Hair follicle dermal papilla cell (primary cell): ENCODE measurements at places on chromosomes 11 and 22. TPM values are rescaled to one million over a fixed set of nuclear protein-coding genes. Genes with fewer than 3 reads are reported as not detected.

CARD18 gene
- not detected in 2 replicates for total RNA-seq

HEPN1 gene
- total RNA-seq: not detected in 2 replicates

OR8A1 gene
- total RNA-seq: under 0.01 TPM in 1 of 2 replicates, not detected in the other

CBLIF gene
- not detected in 2 replicates for total RNA-seq

SCGB1D4 gene
- total RNA-seq: not detected in 2 replicates
